Left lung (tissue), 14 donors: ENCODE measurements at places on chromosomes 6 and 20.
A peak's percentile ranks its signal among the peaks of the same experiment; 100 is the strongest.

DNA sequence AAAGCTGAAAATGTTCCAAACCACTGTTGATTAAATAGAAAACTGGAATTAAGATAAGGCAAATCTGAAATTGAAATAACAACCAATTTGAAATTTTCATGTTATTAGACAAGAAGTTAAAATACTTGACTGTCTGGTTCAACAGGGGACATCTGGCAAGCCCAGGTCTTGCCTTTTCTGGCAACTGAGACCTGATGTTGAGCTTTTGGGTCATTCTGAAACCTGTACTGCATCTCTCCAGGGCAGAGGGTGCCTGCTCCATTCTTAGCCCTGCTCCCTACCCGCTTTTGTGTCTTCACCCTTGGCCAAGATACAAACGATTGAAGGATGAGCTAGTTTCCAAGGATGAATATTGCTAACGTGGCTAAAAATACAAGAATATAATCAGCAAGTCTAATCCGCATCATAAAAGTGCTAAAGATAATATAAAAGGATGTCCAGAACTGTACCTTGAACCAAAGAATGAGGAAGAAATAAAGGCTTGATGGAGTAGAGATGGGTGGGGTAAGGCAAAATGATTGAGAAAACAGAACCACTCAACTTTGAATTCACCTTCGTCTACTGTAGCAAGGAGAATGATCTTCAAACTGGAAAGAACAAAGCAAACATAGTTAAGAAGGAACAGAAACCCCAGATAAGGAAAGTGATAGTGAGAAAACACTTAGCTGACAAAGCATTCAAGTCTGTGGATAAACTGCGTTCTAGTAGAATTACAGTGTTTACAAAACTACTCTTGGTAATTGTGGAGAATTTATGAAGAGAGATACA is 109.8 kb upstream of the MAN1A1 start:
- DNase-seq: no peak

DNA sequence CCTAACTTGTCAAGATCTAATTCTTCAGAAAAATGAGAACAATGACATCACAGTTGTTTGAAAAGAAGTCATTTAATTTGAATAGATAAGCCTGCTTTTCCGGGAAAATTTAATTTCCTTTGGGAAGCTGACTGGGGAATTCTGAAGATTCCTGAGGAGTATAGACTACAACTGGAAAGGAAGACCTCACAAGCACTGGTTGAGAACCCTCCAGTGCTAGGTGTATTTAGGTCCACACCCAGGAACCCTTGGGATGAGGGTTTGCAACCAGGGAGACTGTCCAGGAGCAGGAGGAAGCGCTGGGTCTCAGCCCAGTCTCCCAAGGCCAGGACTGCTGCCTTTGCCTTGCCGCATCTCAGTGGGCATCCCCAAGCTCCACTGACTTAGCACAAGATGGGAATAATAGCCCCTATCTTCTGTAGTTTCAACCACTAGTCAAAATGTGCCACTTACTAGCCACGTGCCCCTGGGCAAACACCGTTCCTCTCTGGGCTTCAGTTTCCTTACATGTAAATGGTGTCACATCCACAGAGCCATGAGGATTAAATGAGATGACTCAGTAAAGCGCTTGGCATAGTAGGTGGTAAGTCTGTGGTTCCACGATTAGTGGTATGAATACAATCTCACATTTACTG is 6.9 kb upstream of the CD93 start:
- DNase-seq: no peak

GRCh38 chr20:4592316-4593148 is 129.2 kb upstream of the PRND start:
- peak; percentile 56 for DNase-seq

DNA sequence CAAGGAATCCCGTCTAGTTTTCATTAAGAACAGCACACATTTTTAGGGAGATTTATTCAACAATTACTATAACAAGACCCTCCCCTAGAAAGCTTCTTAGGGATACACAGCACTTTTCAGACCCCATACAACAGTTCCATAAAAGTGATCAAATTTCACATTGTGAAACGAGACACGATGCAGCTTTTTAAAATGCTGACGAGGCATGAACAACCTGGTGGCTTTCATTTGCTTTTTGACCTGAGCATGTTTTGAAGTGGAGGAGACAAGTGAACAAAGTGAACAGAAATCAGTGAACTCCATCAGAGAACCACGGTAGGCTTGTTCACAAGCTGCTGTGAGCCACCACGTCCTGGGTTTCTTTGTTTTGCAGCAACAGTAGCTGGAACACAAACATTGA is 112.2 kb downstream of the PCSK2 start:
- no peak for DNase-seq
